HT-29 (cell line): ENCODE measurements at places on chromosomes 2 and 18.

GRCh38 chr2:235278771-235279355, 215.0 kb upstream of the AGAP1 start:
- no peak for DNase-seq

DNA sequence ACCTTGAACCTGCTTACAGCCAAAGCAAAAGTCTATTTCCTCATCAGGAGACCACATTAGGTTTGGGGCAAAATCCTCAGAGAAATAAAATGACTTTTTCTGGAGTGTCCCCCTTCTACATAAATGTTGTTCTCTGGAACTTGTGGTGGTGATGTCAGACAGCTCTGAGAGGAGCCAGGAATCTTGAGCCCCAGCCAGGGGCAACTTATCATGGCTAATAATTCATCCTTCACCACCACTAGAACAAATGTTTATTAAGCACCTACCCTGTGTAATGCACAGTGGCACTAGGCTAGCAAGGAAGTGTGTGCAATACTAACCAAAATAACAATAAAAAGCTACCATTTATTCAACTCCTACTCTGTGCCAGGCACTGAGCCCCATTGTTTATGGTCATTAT, 9.0 kb upstream of the BMP10 start:
- no peak for DNase-seq

GRCh38 chr2:191574232-191574631, 103.7 kb upstream of the NABP1 start:
- DNase-seq = no peak

DNA sequence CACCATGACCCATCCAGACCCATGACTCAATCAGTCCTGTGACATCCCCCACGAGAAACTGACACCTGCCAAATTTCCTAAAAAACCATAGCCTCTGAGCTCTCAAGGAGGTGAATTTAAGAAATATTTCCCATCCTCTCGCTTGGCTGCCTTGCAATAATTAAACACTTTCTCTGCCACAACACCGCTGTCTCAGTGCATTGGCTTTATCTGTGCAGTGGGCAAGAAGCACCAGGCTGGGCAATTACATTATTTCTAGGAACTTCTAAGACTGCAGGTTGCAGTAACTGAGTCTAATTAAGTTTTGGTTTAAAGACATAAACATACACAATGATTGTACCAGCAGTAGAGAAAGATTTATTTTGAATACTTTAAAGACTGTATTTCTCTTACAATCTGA, 22.0 kb upstream of the RTTN start:
- DNase-seq = no peak

GRCh38 chr2:160666154-160667060, 172.8 kb upstream of the RBMS1 start:
- peak; percentile 89 for DNase-seq

DNA sequence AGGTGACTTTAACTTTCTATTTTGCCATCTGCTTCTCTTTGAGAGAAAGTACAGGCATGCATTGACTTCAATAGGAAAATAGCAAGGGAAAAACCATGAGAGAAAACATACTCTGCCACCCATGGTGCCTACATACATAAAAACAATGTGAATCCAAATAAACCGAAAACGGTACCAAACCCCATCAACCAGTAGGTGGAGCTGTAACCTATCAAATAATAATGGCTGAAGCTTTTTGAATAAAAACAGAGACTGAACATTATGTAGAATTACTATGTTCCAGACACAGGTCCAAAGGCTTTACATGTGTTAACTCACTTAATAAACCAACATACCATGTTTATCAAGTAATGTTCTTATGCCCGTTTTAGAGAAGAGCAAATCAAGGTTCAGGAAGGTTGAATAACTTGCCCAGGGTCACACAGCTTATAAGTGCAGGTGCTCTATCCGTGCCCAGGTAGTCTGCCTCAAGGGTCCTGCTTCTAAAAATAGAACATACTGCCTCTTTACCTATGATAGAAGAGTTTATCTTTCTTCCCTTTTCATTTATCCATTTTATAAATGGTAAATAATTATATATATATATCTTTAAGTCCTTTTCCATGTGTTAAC, 293.9 kb upstream of the SYT4 start:
- DNase-seq = peak; percentile 61

DNA sequence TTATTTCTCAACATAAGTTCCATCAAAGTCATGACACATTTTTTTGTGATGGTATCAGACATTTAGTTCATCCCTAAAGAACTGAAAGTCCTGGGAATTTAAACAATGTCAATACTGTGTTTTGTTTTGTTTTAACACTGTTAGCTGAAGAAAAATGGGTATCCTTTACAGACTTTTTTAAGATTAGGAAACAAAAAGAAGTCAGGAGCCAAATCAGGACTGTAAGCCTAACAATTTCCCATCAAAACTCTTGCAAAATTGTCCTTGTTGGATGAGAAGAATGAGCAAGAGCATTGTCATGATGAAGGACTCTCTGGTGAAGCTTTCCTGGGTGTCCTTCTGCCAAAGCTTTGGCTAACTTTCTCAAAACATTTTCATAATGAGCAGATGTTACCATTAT, 69.4 kb downstream of the SRD5A2 start:
- no peak for DNase-seq

- DNase-seq = no peak
These were observed 170.0 kb upstream of the ATP5MC3 start for GRCh38 chr2:175351512-175351911.

DNA sequence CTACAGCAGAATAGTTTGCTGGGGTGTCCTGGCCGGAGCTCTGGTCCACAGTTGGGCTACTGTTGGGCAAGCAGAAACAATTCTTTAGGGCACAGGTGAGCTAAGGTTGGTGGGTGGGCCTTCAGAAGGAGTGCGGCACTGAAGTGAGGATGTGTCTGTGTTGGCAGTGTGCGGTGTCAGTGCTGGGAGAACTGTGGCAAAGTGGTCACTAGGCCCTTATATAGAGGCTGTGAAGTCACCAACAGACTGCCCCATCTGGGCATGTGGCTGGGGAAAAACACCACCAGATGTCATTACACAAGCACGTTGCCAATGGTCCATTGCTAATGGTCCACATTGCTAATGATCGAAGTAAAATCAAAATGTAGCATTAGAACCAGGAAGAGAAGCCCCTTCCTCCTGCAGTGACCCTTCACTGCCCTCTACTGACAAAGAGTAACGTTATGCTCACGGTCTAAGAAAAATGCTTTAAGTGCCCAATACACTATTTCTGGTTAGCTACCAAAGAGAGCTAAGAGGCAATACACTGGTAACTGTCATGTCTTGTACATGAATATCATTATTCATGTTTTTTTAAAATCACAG, 21.3 kb downstream of the SCN1A start:
- no peak for DNase-seq

GRCh38 chr18:22789052-22789451, 144.1 kb upstream of the RBBP8 start:
- DNase-seq = no peak

DNA sequence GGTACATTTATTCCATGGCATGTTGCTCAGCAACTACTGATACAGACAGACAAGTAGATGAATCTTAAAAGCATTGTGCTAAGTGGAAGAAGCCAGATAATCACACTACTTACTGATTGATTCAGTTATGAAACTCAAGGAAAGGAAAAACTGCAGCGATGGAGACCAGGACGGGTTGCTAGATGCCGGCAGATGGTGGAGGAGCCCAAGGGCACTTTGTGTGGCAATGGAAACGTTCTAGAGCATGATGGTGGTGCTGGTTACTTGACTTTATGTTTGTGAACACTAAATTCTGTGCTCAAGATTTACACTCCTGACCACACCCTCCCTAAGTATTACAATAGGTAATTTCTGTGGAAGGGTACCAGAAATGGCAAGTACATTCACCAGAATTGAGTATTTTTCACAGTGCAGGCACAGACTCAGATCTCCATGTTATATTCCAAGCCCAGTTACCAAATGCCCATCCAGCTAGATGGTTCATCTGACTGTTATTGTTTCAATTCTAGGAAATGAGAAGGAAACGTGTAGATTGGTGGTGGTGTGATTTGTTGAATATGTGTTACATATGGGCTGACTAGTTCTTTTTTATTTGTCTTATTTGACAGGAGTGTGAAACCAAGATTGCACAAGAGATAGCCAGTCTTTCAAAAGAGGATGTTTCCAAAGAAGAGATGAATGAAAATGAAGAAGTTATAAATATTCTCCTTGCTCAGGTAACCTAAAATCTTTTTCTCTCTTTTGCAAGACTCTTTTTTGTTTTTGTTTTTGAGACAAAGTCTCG, 55.1 kb downstream of the RALBP1 start:
- DNase-seq = no peak
